GM13976 (cell line): ENCODE measurements at places on chromosomes 7 and 10.

DNA sequence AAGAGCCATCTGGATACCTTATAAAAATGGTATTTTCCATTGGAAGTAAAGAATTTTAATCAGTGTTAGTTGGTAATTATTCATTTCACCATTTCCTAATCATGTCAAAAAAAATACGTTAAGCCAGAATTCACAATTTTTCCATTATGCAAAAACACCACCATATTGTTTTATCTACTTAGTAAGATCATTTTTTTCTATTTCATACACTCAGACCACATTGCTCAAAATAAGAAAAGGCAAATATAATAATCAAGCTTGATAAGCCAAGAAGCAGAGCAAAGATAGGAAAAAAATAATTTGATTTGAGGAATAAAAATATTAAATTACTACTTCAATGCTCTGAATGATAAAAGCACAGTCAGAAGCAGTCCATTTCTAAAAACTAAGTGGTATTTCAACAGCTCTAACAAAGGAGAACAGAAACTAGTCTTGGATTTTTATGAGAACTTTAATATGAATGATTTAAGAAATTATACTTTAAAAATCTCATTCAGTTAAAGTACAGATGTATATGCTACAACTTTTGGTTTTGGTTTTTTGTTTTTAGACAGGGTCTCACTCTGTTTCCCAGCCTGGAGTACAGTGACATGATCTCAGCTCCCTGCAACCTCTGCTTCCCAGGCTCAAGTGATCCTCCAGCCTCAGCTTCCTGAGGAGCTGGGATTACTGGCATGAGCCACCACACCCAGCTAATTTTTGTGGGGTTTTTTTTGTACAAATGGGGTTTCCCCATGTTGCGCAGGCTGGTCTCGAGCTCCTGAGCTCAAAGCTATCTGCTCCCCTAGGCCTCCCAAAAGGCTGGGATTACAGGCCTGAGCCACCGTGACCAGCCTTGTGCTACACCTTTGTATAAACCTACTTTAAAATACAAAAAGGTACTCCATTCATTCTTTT lies 46.6 kb downstream of the LRRN3 start:
- no peak for DNase-seq

DNA sequence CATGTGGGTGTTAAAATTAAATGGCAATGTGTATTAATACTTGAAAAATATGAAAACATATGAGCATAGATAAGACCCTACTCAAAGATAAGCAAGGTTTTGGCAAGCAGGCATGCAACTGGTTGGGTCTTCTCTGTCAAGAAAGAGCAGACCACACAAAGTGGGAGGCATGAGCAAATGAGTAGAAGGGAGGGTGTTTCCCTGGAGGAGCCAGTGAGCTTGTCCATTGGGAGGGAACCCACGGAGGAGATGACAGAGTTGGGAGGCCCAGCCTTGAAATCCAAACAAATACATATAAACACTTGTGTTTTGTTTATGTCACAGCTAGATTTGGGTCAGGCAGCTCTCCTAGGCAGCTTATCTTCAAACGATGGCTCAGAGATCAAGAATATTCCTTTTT lies 134.5 kb upstream of the CXCL12 start:
- DNase-seq = no peak

DNA sequence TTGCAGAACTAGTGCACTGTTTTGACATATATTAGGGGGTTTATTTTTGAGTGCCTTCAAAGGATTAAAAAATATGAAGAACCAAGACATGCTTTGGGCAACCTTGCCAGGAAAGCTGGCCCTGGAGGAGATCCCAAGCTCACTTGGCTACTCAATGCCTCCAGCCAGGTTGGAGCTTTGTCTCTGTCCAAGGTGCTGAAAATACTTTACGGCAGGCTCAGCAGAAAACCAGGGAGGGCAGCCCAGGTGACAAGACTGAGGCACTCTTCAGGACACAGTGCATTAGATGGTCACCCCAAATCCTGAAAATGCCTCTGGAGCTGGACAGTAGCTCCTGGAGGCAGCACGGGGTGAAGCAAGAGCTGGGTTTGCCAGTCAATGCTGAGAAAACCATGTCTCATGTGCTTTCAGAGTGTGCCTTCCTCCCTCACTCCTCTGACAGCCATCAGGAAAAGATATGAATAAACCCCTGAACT lies 5.8 kb upstream of the KCNH2 start:
- no peak for DNase-seq

DNA sequence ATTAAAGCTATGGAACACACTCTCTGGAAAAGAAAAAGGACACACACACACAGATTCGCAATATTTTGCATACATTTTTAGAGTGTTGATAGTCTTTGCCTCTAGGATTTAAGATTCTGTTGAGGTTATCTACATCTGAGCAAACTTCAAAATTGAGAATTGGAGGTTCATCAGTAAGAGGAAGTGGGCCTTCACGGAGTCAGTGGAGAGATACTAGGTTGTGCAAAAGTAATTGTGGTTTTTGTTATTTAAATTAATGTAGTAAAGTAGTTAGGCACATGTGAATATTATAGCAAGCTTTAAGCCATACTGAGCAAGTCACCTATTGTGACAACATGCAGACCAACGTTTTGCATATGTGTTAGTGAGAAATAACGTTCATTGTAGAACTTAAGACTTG lies 19.8 kb upstream of the NXPH1 start:
- no peak for DNase-seq

DNA sequence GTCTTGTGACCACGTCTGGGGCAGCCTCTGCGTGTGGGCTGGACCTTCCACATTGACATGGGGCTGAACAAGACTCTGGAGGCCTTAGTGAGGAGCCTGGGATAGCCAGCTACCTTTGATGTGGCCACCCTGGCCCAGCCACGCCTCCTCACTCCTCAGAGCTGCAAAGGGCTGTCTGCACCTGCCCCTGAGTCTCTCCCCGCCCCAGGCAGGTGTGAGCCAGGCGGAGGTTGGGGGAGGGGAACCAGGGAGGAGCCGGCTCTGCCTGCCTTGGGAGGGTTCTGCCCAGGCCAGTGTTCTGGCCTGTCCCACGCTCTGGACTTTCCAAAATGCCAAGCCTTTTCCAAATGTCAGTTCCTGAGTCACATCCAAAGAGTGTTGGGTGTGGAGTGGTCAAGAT lies 72.2 kb downstream of the GTF2IRD1 start:
- DNase-seq = no peak

- DNase-seq = no peak
Observed at GRCh38 chr7:28750981-28751380, 207.1 kb downstream of the TRIL start.
